Keratinocyte (primary cell): ENCODE measurements at places on chromosomes 11 and 22. TPM values are rescaled to one million over a fixed set of nuclear protein-coding genes. Genes with fewer than 3 reads are reported as not detected.

FLRT1 gene
- polyA plus RNA-seq: not detected in 3 replicates

CD3D gene
- polyA plus RNA-seq: not detected in 3 replicates

MS4A12 gene
- not detected in 3 replicates for polyA plus RNA-seq

MYO18B gene
- polyA plus RNA-seq: not detected in 3 replicates

GRIA4 gene
- not detected in 3 replicates for polyA plus RNA-seq

USH1C gene
- not detected in 3 replicates for polyA plus RNA-seq

ZFPL1 gene
- polyA plus RNA-seq: 15.0 to 28.3 TPM (median 18.6 TPM) in 3 replicates

CALCA gene
- polyA plus RNA-seq: not detected in 3 replicates

EFCAB6 gene
- polyA plus RNA-seq: 0.18 to 0.31 TPM (median 0.27 TPM) in 3 replicates

ART5 gene
- polyA plus RNA-seq: not detected in 3 replicates

LRRN4CL gene
- polyA plus RNA-seq: 0.08 TPM in 3 replicates

GGT5 gene
- not detected in 3 replicates for polyA plus RNA-seq

TNRC6B gene
- 5.6 to 6.2 TPM (median 5.9 TPM) in 3 replicates for polyA plus RNA-seq

FAM111B gene
- polyA plus RNA-seq: 0.54 to 5.3 TPM (median 4.9 TPM) in 3 replicates

KCTD14 gene
- polyA plus RNA-seq: 0.81 to 3.4 TPM (median 2.1 TPM) in 3 replicates

UPK2 gene
- polyA plus RNA-seq: 0.13 to 0.25 TPM (median 0.20 TPM) in 3 replicates

ARSA gene
- 12.1 to 20.8 TPM (median 19.5 TPM) in 3 replicates for polyA plus RNA-seq

C11orf16 gene
- polyA plus RNA-seq: not detected in 3 replicates

THRSP gene
- polyA plus RNA-seq: not detected in 3 replicates
